ENCODE measurements at places on chromosomes 3 and 15. TPM values are rescaled to one million over a fixed set of nuclear protein-coding genes. Genes with fewer than 3 reads are reported as not detected.

DNA sequence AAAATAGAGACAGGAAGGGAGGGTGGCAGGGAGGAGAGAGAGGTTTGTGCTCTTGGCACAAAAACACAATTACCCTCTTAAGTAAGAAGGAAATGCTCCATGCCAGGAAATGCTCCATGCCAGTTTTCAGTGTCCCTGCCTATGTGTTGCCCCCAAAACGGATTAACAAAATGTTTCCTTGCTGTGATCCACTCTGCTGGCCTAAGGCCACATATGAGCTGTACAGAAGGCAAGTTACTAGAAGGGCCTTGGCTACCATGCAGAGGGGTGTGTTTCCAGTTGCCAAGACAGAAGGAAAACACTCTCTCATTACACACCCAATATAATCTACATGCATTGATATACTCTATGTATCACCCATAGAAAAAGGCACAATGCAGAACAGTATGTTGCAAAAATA is 98.2 kb upstream of the PTPRG start:
- H3K27ac ChIP-seq, result no peak overlapping the region
- no peaks in the 10 kb centered on the region for H3K4me1 ChIP-seq
- H3K27me3 ChIP-seq, result peaks cover 20% of the 10 kb centered on the region
- no peak for DNase-seq
- H3K36me3 ChIP-seq, result no peaks in the 10 kb centered on the region
- H3K4me3 ChIP-seq, result no peak overlapping the region

GRCh38 chr3:53238051-53238850 is 17.6 kb downstream of the TKT start:
- H3K27me3 ChIP-seq, result no peaks in the 10 kb centered on the region
- H3K4me1 ChIP-seq, result peaks cover 82% of the 10 kb centered on the region
- H3K27ac ChIP-seq, result peak overlapping the region; percentile 95
- no peak for DNase-seq
- H3K36me3 ChIP-seq, result peaks cover 48% of the 10 kb centered on the region
- H3K4me3 ChIP-seq, result peak overlapping the region; percentile 22

Gene ZDHHC3
- 96.6 TPM for total RNA-seq

DNA sequence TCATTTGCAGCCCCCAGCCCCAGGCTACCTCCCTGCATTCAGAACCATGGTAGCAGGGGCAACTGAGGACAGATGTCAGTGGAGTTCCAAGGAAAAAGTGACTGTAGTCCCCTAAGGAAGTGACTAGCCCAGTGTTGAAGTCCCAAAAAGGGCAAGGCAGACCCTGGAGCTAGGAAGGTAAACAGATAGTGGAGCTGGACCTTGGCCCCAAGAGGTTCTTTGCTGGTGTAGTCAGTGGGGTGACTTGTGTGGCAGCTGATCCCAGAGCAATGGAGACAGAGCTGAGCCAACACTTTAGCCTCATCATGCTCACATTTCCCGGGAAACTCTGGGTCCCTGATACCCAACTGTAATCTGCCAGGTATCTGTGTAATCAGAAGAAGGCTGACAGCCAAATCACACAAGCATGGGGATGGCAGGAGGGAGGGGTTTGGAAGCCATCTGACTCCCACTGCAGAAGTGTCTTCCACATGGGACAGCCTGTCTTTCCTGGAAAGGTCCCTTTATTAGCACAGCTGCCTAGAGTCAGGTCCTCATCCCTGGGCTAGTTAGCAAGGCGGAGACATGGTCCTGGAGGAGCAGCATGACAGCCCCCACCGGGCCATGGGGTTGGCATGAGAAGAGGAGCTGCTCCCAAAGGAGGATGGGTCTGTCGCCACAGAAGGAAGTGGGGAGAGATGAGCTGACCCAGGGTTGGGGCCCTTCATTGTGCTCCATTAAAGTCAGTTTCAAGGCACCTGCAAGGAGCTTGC is 39.8 kb downstream of the PXYLP1 start:
- no peak overlapping the region for H3K27ac ChIP-seq
- peaks cover 28% of the 10 kb centered on the region for H3K4me1 ChIP-seq
- no peak overlapping the region for H3K4me3 ChIP-seq
- peaks cover 6% of the 10 kb centered on the region for H3K36me3 ChIP-seq
- H3K27me3 ChIP-seq, result no peaks in the 10 kb centered on the region

Gene C3orf22
- not detected for total RNA-seq

DNA sequence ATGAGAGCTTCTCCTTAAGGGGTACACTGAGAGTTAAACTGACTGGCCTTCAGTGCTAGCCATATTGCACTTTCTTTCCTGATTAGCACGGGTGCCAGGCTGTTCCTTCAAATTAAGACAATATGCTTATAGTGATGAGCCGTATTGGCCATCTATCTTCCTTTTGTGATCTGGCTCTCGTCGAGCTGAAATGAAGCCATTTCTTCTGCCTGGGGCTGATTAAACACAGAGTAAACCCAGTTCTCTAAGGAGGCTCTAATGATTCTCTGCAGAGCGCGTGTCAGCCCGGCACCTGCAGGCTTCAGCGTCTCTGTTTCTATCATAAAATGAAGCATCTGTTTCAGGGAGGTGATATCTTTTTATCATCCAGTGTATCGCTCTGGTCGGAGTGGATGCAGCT is 107.5 kb upstream of the NR2F2 start:
- DNase-seq, result no peak
- no peak overlapping the region for H3K4me3 ChIP-seq
- peaks cover 24% of the 10 kb centered on the region for H3K36me3 ChIP-seq
- H3K27me3 ChIP-seq, result no peaks in the 10 kb centered on the region
- peaks cover 5% of the 10 kb centered on the region for H3K4me1 ChIP-seq

- H3K4me3 ChIP-seq, result no peak overlapping the region
- H3K27ac ChIP-seq, result no peak overlapping the region
- peaks cover 2% of the 10 kb centered on the region for H3K27me3 ChIP-seq
Measured at GRCh38 chr3:165797551-165797950, 39.7 kb downstream of the BCHE start.

DNA sequence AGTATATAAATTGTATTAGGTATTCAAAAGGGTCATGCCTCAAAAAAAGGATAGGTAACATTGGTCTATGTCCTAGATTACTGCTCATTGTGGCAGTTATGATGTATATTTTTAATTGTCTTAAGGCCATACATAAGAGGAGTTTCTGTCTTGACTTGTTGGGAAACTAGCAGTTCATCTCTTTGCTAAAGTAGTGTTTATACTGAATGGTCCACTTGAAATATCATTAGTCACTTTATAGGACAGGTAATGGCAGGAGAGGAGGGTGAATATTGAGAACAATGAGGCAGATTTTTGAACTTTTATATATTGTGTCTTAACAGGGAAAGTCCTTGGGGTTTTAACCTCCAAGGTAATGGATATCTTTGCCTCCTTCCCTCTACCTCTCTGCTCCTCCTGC is 58.4 kb downstream of the TP63 start:
- no peak overlapping the region for H3K27ac ChIP-seq
- H3K4me3 ChIP-seq, result no peak overlapping the region
- H3K27me3 ChIP-seq, result no peaks in the 10 kb centered on the region
- peaks cover 15% of the 10 kb centered on the region for H3K4me1 ChIP-seq
- no peaks in the 10 kb centered on the region for H3K36me3 ChIP-seq
- DNase-seq, result no peak

Gene C3orf20
- total RNA-seq, result not detected

DNA sequence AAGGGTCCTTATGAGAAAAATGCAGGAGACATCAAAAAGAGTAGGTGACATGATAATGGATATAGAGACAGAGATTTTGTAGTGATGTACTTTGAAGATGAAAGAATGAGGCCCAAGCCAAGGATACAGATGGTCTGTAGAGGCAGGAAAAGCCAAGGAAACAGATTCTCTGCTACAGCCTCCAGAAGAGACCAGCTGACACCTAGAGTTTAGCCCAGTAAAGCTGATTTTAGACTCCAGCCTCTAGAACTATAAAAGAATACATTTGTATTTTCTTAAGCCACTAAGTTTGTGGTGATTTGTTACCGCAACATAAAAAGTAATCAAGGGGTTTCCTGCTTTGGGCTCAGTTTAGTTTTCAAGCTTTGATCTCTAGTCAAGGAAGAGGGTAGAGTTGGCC is 64.8 kb downstream of the STRIT1 start:
- no peaks in the 10 kb centered on the region for H3K36me3 ChIP-seq
- no peaks in the 10 kb centered on the region for H3K27me3 ChIP-seq
- no peak overlapping the region for H3K4me3 ChIP-seq
- DNase-seq, result no peak

- H3K4me1 ChIP-seq, result peaks cover 21% of the 10 kb centered on the region
- H3K27me3 ChIP-seq, result no peaks in the 10 kb centered on the region
- DNase-seq, result no peak
Measured at GRCh38 chr15:99682455-99682854, 50.8 kb downstream of the LYSMD4 start.

- no peak overlapping the region for H3K4me3 ChIP-seq
- peaks cover 19% of the 10 kb centered on the region for H3K36me3 ChIP-seq
- no peak for DNase-seq
- no peaks in the 10 kb centered on the region for H3K27me3 ChIP-seq
Measured at GRCh38 chr15:52557274-52557641, 11.6 kb downstream of the ARPP19 start.

GRCh38 chr15:32824777-32825176 is 107.0 kb downstream of the GREM1 start:
- H3K4me3 ChIP-seq, result peak overlapping the region; percentile 54
- H3K27ac ChIP-seq, result peak overlapping the region; percentile 95
- H3K36me3 ChIP-seq, result no peaks in the 10 kb centered on the region
- H3K4me1 ChIP-seq, result peaks cover 82% of the 10 kb centered on the region

- no peak overlapping the region for H3K4me3 ChIP-seq
- DNase-seq, result no peak
- no peaks in the 10 kb centered on the region for H3K36me3 ChIP-seq
- peaks cover 40% of the 10 kb centered on the region for H3K27me3 ChIP-seq
- no peaks in the 10 kb centered on the region for H3K4me1 ChIP-seq
Measured at GRCh38 chr3:120357807-120358206, 8.7 kb upstream of the LRRC58 start.

DNA sequence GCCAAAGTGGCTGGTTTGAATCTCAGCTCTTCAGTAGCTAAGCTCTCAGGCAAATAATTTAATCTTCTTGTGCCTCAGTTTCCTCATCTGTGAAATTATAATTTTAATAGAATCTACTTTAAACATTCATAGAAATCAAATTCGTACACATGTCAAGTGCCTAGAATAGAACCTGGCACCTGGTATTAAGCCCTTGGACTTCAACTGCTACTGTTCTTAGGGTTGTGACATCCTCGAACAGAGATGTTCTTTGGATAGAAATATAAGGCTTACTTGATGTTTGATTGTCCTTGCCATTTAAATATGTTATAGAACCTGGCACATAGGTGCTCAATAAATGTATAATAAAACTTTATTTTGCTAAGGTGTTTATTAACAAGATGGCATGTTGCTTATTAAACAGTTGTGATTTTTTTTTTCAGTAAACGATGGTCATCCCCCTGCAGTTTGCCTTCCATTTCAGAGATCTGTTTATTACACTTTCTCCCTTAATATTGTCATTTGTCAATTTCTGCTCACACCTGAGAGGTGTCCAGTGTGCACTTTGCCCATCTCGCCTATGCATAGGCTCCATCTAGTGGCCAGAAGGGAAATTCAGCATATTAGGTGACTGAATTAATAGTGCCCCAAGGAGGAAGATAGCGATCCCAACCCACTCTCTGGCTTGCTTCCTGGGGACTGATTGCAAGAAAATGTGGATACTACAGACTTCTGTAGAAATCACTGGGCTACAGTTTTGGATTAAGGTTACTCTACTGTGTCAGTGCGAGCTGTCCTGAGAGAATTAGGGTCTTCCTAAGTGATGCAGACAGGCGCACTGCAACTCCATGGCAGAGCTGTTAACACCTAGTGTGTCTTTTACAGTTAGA is 10.7 kb downstream of the IGF1R start:
- H3K27me3 ChIP-seq, result no peaks in the 10 kb centered on the region
- peaks cover 74% of the 10 kb centered on the region for H3K4me1 ChIP-seq
- H3K4me3 ChIP-seq, result no peak overlapping the region
- no peak overlapping the region for H3K27ac ChIP-seq
- H3K36me3 ChIP-seq, result peaks cover 9% of the 10 kb centered on the region
- DNase-seq, result no peak

GRCh38 chr3:97694876-97695275 is 69.7 kb upstream of the ARL6 start:
- H3K27ac ChIP-seq, result no peak overlapping the region
- no peaks in the 10 kb centered on the region for H3K36me3 ChIP-seq
- H3K27me3 ChIP-seq, result no peaks in the 10 kb centered on the region
- DNase-seq, result no peak
- H3K4me3 ChIP-seq, result no peak overlapping the region

DNA sequence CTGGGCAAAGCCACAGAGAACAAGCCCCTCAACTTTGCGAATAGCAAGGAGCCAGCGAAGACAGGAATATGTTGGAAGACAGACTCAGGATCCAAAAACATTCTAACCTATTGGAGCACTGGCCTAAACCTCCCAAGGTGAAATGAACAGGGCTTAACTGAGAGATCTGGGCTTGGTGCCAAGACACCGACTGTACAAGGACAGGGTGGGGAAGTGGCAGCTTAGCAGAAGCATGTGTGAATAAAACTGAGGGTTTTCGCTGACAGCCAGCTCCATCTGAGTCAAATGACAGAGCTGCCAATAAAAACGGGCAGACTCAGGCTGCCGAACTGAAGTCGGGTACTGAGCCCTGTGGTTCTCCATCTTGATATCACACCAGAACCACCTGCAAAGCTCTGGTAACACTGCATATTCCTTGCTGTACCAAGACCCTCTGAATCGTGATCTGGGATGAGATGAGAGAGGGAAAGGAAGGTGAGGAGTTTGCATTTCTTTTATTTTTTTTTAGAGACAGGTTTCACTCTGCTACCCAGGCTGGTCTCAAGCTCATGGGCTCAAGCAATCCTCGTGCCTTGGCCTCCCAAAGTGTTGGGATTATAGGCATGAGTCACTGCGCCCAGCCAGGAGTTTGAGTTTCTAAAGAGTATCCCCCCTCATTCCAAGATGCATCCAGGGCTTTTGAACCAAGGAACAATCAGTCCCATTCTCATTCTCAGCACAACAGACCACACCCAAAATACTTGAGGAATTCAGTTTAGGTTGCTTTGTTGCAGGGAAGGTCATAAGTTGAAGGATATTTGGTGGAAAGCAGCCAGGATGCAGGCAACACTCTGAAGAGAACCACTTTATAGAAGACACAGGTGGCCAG is 6.0 kb upstream of the PLCB2 start:
- peaks cover 14% of the 10 kb centered on the region for H3K4me1 ChIP-seq
- H3K36me3 ChIP-seq, result no peaks in the 10 kb centered on the region
- no peak overlapping the region for H3K27ac ChIP-seq
- no peak for DNase-seq
- peaks cover 10% of the 10 kb centered on the region for H3K27me3 ChIP-seq
